ENCODE measurements at places on chromosomes 6 and 20. TPM values are rescaled to one million over a fixed set of nuclear protein-coding genes. Genes with fewer than 3 reads are reported as not detected.

Gene GGTLC1
- not detected for total RNA-seq

Gene SLC52A3
- under 0.01 TPM for total RNA-seq

Gene PRL
- total RNA-seq, result not detected

Gene SIRPB1
- 1.6 TPM for total RNA-seq

Gene MYCT1
- 181 TPM for total RNA-seq

Gene TMEM244
- total RNA-seq, result not detected

Gene GRIK2
- not detected for total RNA-seq

Gene EMILIN3
- not detected for total RNA-seq

Gene MUC22
- not detected for total RNA-seq

Gene GHRH
- total RNA-seq, result not detected

Gene RING1
- total RNA-seq, result 27.1 TPM
